ENCODE measurements at places on chromosomes 13 and 19. TPM values are rescaled to one million over a fixed set of nuclear protein-coding genes. Genes with fewer than 3 reads are reported as not detected.

The ABHD8 gene
- 19.6 TPM for total RNA-seq

The ZAR1L gene
- not detected for total RNA-seq

The ATP5F1D gene
- 90.0 TPM for total RNA-seq

The IGLON5 gene
- total RNA-seq = not detected

The ZNF556 gene
- not detected for total RNA-seq

The PSG5 gene
- not detected for total RNA-seq

The KLK14 gene
- 0.23 TPM for total RNA-seq

The KLHL1 gene
- total RNA-seq = not detected

Data from hair follicular keratinocyte (primary cell).